Stimulated activated CD8-positive, alpha-beta memory T cell treated with anti-CD3 and anti-CD28 coated beads, Interleukin-4, amount 100 ng/mL, for 4 hours (primary cell): ENCODE measurements at places on chromosomes 6 and 20.

DNA sequence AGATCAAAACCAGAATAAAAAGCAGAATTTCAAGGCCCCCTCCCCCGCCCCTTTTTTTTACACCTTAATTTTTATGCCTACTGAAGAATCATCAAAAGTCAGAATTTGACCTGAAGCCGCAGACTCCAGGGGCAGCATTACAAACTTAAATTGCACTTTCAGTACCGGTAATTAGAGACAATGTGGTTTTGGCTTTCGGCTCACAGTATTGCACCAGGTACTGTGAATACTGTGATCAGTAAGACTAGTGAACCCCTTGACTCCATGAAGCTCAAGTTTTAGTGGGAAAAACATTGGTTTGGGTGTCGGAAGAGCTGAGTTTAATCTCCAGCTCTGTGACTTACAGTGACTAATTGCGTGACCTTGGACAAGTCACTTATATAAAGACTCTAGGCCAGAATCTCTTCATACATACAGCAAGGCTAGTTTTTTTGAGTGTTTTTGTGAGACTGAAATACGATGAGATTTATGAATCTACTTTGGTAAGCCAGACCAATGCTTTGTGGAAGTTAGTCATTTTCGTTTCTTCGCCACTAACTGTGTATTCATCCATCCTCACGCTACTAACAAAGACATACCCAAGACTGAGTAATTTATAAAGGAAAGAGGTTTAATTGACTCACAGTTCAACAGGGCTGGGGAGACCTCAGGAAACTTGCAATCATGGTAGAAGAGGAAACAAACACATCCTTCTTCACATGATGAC is 114.7 kb downstream of the SASH1 start:
- no peak for DNase-seq

- no peak for DNase-seq
These were observed 73.0 kb upstream of the ENPP5 start for GRCh38 chr6:46243754-46244153.

DNA sequence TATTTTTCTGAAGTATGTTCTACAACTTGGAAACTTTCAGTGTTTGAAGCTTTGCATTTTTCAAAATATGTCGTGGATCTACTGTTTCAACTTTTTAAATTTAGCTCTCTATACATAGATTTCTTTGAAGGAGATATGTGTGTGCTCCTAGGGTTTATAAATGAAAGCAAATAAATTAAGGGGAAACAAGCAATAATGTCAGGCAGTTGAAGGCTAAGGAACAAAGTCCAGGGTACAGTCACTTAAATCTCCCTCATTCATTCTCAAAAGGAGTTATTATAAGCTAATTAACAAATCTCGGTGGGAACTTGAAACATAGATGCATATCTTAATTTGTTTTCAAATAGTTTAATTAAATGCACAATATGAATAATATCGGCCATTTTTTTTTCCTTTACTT is 79.4 kb downstream of the SAMD5 start:
- DNase-seq, result no peak

- no peak for DNase-seq
These were observed 447.2 kb downstream of the DOK5 start for GRCh38 chr20:54922636-54923035.

DNA sequence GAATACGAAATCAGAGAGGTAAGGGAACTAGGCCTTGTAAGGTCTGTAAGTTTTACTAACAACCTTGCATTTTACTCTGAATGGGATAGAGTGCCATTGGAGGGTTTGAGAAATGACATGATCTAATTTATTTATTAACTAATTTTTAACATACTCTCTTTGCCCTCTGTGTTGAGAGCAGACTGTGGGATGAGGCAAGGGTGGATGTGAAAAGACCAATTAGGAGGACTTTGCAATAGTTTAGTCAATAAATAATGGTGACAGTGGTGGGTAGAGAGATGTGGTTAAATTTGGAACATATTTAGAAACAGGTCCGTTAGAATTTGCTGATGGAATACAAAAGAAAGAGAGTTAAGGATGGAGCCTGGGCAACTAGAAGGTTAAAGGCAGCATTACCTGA is 60.0 kb downstream of the MKKS start:
- no peak for DNase-seq

- no peak for DNase-seq
These were observed 57.5 kb downstream of the JARID2 start for GRCh38 chr6:15303162-15303919.

- no peak for DNase-seq
These were observed 90.5 kb downstream of the PRND start for GRCh38 chr20:4812216-4812615.

- no peak for DNase-seq
These were observed 290.0 kb upstream of the PTCHD4 start for GRCh38 chr6:48401016-48401415.
